Mesendoderm (in vitro differentiated cells): ENCODE measurements at places on chromosomes 7 and 10.

DNA sequence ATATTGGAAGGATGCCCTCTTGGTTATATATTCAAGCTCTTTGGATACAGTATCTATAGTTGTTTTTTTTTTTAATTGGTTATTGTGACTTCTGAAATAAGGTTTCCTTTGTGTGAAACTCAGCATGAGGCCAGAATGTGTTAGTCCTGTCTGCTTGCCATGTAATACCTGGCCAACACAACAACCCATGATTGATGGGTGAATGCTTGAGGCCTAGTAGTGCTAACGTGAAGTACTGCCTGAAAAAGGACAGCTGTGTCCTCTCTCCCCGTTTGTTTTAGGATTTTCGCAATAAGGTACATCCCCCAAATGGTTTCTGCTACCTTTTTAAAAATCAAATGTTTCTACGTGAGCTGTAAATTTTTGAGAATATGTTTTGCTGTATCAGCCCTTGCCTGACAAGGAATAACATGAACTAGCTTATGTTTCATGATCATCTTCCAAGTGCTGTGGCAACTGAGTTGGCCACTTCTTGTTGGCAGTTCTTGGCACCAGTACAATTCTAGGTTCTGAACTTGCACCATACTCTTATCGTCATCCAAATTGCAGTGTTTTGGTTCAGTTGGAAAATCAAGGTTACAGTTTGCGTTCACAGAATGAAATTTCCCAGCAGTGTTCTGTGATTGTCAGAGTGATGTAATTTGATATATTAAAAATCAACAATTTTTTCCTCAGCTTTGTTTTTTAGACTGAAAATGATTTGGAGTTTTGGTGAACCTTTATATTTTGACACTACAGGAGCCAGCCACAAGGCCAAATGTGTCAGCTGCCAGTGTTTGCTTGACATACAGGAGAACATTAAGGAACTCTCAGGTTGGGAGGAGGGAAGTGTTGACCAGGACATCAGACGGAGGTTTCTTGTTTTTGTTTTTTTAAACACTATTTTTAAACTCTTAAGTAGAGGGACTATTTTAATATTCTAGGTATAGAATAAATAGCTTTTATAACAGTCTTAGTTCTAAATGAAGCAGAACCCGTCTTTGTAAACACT is 13.5 kb upstream of the ASCC1 start:
- peak; percentile 41 for DNase-seq

DNA sequence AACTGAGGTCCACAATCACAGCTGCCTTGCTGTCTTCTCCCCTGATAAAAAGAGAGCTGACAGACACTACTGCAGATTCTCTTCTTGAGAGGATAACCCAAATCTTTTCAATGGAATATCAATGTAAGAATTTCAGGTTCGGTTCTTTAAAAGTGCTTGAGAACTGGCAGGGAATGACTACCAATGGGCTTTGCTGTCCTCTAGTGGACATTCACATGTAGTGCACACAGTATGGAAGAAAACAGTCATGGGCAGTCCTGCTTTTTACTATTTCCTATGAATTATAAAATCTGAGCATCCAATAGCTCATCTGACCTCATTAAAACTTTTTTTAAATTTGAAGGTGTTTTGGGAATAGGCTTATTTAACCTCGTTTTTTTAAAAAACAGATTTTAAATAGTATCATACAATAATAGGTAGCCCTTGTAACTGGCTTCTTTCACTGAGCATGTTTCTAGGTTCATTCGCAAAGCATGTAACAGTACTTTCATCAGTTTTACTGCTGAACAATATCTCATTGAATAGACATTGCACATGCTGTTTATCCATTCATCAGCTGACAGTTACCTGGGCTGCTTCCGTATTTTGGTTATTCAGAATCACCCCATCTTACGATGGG is 18.3 kb downstream of the FZD9 start:
- DNase-seq: peak; percentile 60

DNA sequence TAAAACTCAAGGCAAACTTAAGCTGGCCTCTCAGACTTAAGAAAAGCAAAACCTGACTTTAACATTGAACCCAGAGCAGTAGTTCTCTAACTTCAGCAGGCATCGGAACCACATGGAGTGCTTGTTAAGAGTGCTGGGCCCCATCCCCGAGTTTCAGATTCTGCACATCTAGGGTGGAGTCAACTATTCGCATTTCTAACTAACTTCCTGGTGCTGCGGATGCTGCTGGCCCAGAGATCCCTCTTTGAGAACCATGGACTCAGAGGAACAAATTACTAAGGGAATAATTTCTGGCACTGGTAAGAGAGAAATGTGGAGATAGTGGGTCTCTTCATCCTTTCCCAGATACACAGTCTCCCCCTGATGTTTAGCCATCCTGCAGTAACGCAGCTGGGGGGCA is 14.6 kb upstream of the NPFFR1 start:
- no peak for DNase-seq

DNA sequence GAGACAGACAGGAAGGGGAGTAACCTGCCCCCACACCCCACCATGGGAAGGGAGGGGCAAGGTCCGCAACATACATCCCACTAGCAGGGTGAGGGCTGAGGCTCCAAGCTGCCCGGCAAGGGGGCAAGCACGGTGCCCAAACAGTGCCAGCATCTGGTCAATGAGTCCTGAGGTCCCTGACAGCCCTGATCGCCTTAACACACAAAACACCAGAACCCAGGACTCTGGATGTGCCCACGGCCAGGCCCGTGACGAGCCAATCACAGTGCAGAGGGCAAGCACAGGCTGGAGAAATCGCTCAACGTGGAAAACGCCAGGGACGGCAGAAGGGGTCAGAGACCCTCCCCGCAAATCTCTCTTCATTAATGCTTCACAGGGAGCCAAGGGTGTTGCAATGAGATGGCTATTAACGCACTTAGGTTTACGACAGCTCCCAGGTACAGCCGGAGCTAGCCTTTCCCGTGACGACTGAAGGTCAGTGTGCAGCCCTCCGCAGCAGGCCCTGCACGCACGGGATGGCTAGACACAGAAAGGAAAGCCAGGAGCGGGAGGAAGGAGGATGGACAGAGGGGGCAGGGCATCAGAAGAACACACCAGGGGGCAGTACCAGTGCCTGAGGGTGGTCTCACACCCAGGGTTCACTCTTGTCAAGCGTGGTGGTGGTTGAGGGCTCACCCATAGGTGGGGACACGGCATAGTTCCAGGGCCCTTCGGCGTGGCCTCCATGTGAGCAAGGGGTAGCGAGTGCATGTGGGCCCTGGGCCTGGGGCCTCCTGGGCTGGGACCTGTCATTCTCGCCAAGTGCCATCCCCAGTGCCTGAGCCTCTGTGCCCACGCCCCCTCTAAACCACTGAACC is 220.5 kb downstream of the MAD1L1 start:
- DNase-seq: no peak

- no peak for DNase-seq
These were observed 316.6 kb upstream of the KIAA1217 start for GRCh38 chr10:23892296-23892695.

GRCh38 chr10:95873139-95873538 is 34.6 kb upstream of the CC2D2B start:
- DNase-seq: no peak

- no peak for DNase-seq
These were observed 107.7 kb downstream of the TACC2 start for GRCh38 chr10:122096705-122097104.

DNA sequence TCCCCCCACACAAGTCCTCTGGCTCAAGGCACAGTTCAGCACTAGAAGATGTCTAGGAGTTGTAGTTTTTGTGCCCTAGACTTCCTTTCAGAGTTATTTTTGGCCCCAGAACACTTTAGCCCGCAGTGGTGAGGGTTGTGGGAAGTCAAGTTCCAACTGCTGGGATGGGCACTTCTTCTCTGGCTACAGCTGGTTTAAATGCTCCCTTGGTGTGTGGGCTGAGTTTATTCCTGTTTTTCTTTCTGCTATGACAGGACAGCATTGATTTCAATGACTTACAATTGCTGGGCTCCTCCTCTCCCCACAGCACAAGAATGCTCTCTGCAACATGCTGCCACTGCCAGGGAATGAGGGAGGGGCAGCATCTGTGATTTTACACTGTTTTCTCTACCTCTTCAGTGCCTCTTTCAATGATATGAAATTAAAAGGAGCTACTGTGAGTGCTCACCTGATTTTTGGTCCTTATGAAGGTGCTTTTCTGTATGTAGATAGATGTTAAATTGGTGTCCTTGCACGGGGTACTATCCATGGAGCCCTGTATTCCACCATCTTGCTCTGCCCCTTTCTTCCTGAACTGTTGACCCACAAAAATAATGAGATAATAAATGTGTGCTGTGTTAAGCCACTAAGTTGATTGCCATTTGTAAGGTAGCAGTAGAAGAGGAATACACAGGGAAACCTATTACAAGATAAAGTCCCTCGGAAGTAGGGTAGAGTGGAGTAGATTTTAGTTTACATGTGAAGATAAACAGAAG is 56.3 kb downstream of the SLC13A1 start:
- DNase-seq: no peak

GRCh38 chr7:51309361-51310130 is 7.1 kb downstream of the COBL start:
- no peak for DNase-seq

GRCh38 chr7:146652176-146652575 is 535.6 kb downstream of the CNTNAP2 start:
- DNase-seq: no peak

- DNase-seq: no peak
These were observed 130.3 kb upstream of the MINDY3 start for GRCh38 chr10:15990535-15991129.

- no peak for DNase-seq
These were observed 10.9 kb downstream of the GPR37 start for GRCh38 chr7:124754576-124755268.

- no peak for DNase-seq
These were observed 53.0 kb downstream of the KLRG2 start for GRCh38 chr7:139430443-139430842.

DNA sequence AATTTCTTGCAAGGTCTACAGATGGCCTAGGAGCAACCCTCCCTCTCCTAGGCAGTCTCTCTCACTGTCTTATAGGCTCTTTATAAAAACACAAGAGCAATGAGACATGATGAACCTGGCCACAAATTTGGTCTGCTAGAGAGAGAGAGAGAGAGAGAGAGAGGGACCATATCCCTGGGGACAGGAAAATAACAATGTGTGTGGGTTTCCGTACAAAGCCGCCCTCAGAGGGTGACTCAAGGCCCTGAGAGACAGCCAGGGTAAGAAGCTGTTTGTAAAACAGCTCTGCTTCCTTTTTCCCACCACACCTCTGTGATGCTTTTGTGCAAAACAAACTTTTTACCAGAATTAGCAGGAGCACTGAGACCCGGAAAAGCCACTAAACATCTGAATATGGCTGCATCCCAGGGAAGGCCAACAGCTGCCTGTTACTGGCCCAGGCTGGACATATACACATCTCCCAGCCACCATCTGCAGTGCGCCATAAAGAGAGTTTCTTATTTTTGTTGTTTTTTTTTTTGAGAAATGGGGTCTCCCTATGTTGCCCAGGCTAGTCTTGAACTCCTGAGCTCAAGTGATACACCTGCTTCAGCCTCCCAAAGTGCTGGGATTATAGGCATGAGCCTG is 18.4 kb downstream of the GIMAP5 start:
- no peak for DNase-seq

DNA sequence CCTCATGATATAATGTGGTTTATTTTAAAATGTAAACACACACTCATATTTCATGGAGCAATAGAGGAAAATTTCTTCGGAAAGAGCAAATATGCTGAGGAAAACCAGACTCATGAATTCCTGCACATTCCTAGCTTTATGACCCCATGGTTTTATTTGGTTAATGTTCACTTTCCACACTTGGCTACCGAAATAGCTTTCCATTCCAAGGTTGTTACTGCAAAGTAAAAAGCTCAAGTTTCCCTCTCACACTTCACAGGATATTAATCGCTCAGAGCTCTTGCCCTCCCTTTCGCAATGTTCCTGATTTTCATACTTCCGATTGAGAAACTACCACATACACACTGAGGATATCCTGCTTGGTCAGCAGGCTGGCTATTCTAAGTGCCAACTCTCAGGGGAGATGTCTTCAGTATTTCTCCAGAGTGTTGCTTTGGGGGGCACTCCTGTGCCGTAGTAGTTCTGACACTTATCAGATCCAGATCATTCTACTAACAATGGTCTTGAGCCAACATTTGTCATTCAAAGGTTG is 77.5 kb upstream of the STEAP1B start:
- DNase-seq: no peak

GRCh38 chr7:77184990-77185389 is 14.6 kb downstream of the FGL2 start:
- no peak for DNase-seq

GRCh38 chr10:112622786-112623185 is 175.8 kb downstream of the VTI1A start:
- no peak for DNase-seq

DNA sequence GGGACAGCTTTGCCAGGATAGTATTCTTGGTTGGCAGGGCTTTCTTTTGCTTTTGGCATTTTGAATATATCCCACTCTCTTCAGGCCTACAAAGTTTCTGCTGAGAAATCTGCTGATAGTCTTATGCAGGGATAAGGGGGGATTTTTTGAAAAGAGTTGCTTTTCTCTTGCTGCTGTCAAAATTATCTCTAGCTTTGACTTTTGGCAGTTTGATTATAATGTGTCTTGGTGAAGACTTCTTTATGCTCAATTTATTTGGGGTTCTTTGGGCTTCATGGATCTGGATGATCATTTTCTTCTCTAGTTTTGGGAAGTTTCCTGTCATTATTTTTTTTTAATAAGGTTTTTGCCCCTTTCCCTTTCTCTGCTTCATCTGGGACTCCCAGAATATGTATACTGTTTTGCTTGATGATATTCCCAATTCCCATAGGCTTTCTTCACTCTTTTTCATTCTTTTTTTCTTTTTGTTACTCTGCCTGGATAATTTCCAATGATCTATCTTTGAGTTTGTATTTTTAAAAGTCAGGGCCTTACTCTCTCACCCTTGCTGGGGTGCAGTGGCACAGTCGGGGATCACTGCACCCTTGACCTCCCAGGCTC is 29.6 kb downstream of the NOM1 start:
- no peak for DNase-seq

DNA sequence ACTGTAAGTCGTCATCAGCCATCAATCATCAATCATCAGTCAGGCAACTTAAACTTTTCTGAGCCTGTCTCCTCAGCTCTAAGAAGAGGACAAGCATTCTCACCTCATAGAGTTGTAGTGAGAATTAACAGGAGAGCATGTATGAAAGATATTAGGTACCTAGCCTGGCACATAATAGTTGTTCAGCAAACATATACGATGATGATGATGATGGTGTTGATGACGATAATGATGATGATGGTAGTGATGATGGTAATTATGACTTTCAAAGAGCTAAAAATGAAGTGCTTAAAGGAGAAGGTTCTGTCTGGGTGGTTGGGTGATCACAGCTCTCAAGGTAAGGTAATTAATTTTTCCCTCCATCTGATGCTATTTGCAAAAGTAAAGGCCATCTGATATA is 55.1 kb upstream of the ADRB1 start:
- DNase-seq: no peak

DNA sequence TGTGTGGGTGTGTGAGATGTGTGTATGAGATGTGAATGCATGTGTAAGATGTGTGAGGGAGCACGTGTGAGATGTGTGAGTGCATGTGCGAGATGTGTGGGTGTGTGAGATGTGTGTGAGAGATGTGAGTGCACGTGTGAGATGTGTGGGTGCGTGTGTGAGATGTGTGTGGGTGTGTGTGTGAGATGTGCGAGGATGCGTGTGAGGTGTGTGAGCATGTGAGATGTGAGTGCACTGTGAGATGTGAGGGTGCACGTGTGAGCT is 31.0 kb downstream of the PPIF start:
- no peak for DNase-seq
